ENCODE measurements at places on chromosomes 1 and 21.

GRCh38 chr1:8090241-8090702, 64.2 kb upstream of the ERRFI1 start:
- no peak for DNase-seq

DNA sequence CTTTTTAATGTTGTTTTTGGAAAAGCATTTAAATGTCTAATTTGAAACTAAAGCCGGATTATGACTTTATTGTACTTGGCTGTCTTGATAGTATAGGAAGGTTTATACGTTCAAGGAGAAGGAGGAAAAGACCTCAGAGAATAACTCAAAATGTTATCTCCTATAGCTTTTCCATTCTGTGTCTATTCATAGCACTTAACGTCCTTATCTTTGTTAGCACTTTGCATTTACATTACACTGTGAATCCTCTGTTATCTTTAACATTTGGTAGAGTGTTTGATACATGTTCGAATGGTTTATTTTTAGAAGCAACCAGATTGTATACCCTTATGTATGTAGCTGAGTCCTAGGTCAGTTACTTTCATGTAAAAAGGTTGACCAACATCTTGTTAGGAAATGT, 50.8 kb upstream of the PODN start:
- DNase-seq = no peak

DNA sequence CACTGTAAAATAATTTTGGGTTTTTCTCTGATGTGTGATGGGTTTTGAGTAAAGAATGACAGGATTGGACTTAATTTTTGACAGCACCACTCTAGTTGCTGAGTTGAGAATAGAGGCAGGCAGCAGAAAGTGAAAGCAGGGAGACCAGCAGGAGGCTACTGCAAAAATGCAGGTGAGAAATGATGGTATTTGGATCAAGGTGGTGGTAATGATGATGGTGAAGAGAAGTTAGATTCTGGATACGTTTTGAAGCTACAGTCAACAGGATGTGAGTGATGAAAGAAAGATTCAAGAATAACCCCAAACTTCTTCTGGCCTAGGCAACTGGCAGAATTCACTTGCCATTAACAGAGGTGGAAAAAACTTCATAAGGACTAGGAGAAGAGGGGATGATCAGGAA, 14.8 kb upstream of the AK5 start:
- no peak for DNase-seq

- DNase-seq = no peak
Observed at GRCh38 chr1:114111731-114112641, 41.7 kb downstream of the SYT6 start.

- DNase-seq = no peak
Observed at GRCh38 chr1:180177931-180178330, 23.3 kb downstream of the QSOX1 start.

DNA sequence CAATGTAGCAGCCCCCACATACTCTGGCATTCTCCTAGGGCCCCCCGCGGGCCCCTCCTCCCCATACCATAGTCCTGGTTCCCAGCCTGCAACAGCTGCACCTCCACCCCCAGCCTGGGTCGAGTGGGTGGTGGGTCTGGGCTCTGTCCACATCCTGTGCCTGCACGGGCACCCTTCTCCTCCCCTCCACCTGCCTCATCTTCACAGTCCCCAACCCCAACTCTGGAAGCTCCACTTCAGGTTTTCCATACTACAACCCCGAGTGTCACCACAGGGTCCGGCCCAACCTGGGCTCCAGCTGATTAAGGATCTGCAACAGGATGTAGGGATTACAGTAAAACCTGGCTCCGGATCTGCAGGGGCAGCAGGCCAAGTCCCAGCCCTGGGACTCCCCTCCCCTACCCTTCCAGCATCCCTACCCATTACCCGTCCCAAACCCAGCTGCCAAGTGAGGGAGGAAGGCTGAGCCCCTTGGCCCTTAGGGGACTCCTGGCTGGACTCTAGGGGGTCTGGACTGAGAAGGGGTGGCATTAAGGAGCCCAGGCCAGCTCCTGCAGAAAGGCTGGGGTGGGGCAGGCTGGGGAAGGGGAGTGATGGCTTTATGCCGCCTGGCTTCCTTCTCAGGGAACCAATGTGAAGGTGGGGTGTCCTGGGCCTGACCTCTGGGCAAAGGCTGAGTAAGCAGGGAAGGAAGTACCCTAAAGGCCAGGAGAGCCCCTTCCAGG, 116.8 kb downstream of the CASZ1 start:
- DNase-seq = no peak

GRCh38 chr1:18676332-18676781, 45.7 kb downstream of the PAX7 start:
- DNase-seq = no peak

- DNase-seq = no peak
Observed at GRCh38 chr1:204077979-204078696, 5.2 kb downstream of the SOX13 start.

DNA sequence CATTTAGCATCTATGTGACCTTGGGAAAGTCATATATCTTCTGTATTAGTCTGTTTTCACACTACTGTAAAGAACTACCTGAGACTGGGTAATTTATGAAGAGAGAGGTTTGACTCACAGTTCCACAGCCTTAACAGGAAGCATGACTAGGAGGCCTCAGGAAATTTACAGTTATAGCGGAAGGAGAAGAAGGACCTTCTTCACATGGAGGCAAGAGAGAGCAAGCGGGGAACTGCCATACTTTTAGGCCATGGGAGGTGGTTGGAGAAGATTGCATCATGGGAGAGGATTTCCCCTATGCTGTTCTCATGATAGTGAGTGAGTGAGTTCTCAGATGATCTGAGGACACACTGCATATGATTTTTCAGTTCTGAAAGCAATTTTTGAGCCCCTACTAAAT, 87.9 kb downstream of the CLEC20A start:
- DNase-seq = no peak

DNA sequence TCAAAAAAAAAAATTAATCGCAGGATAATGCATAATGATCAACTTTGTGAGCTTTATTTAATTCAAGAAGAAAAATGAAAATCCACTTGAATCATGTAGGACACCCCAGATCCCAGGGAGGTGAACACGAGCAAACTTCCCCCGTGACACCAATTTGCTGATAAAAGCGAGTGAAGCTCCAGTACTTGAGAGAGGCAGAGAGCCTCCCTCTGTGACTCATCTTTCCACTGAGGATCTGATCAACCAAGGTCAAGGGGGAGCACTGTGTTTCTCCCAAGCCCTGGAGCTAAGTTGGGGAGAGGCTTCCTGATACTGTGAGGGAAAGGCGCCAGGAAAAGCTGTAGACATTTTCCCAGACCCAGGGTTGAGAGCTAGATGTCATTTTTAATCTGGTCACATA, 160.9 kb downstream of the SLC44A5 start:
- DNase-seq = no peak

GRCh38 chr1:64315402-64315801, 112.0 kb downstream of the UBE2U start:
- no peak for DNase-seq

DNA sequence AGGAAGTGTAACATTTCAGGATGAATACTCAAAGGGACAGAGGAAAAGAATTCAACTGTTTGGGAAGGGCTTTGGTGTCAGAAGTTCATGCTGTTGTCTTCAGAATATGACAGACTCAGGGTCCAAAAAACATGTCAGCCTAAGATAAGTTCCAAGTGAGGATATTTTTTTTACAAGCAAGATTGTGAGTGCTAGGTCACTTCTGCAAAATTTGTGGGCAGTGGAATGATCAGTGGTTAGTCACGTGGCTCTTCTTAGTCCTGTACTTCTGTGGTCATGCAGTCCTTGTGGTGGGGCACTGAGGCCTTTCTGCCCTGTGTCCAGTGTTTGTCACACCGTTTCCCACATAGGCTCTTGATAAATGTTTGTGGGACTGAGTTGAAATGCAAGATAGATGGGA, 5.2 kb downstream of the RGL1 start:
- DNase-seq = no peak

DNA sequence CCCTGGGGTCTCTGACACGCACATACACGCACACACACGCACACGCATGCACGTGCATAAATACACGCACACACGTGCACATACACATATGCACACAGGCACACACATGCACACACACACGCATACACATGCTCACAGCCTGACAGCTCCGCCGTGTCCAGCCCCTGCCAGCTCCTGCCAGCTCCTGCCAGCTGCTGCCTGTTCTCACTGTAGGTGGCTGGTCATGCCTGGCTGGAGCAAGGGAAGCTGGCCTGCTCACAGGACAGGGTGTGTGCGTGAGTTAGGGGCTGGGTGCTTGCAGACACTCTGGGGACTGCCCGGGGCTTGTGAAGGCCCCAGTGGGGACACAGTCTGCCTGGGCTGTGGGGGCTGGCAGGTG, 4.9 kb downstream of the PLCH2 start:
- DNase-seq = no peak

- no peak for DNase-seq
Observed at GRCh38 chr1:158153746-158154444, 26.8 kb upstream of the CD1D start.

DNA sequence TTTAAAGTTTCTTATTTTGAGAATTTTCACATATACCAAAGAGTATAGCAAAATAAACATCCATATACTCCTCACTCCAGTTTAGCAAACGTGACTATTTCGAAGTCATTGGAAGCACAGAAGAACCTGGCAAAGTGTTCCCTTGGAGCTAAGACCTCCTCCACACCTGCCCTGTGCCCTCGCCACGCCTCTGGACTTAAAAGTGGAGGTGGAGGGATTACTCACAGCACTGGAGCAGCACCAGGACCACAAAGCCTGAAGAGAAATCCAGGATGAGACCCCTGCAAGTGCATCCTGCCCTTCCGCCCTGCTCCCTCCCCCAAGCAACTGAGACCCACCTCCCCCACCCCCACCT, 436 bp downstream of the CHI3L1 start:
- DNase-seq = no peak

- no peak for DNase-seq
Observed at GRCh38 chr1:39283858-39284257, 79.4 kb downstream of the MACF1 start.

DNA sequence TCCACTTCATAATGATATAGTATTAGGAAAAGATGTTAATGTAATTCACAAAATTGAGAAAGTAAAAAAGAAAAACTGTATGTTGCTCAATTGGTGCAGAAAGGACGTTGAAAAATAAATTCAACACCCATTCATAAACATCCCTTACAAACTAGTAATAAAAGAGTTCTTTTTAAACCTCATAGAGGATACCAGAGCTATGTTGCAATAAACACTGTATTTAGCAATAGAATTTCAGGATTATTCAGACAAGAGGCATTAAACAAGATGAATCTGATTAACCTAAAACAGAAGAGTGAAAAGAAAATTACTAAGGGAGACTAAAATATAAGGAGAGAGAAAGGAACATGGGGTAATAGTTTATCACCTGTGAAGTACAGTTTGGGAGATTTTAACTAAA, 154.8 kb downstream of the NTPCR start:
- DNase-seq = no peak

DNA sequence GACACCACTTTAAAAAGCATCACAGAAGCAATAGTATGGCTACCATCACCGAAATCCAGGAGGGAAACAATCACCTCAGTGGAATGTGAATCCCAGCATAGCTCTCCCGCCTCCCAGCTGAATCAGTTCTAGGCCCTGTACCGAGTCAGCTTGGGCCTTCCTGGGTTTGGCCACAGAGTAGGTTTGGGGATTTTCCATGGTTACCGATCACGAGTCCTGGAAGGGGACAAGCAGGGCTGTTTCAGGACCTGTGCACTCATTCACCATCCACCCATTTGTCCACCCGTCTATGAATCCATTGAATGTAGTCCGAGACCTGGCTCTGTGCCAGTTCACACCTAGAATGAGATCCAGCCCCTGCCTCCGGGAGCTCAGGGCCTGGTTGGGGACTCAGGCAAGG, 94.2 kb downstream of the ARHGEF10L start:
- DNase-seq = no peak

DNA sequence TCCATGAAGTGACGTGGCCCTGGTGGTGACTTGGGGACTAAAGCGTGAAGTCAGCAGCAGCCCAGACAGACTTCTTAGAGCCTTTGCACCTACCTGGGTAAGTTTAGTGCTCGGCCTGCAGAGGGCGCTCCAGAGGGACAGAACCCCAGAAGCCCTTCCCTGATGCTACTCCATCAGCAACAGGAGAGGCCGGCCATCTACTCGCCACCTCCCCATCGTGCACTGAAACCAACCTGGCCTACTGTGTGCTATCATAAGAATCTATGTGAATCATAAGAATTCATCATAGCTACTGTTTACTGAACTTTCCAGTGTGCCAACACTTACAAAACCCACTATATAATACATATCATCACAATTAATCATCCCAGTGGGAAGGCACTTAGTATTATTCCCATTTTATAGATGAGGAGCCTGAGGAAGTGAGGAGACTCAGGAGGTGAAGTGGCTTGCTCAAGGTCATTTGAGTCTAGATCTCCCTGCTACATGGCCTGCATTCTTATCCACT, 7.9 kb upstream of the EDN2 start:
- peak; percentile 18 for DNase-seq

DNA sequence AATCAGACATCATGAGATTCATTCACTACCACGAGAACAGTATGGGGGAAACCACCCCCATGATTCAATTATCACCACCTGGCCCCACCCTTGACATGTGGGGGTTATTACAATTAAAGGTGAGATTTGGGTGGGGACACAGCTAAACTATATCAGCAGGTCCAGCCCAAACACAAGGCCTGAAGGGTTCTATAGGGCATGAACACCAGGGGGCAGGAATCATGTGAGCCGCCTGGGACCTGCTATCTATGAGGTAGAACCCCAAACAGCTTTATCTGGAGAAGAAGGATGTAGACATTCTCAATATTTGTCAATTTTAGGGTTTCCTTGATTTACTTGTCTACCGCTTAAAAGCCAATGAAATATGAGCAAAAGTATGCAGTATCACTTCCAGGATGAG, 294.9 kb upstream of the DEPDC1 start:
- no peak for DNase-seq

DNA sequence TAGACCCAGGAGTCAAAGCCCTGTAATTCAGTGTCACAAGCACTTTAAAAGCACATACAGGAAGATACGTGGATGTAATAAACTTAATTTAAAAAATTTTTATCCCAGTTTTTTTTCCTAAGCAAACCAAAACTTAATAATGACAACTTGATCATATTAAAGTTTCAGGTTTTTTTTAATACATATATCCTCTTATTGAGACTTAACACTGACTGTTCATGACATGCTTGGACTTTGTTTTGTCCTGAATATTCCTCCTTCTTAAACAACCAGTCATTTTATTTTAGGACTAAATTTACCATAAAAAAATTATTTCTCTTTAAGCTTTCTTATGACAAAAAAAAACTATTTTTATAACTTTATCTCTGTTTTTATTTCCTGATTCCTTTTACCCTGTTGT, 64.1 kb downstream of the WDR4 start:
- no peak for DNase-seq

Measured in CD4-positive, alpha-beta T cell treated with Interleukin-4 for 1 hour (primary cell).